Posterior vena cava (tissue), 2 donors: ENCODE measurements at places on chromosomes 16 and 17.

GRCh38 chr16:74438492-74438979, 17.3 kb upstream of the CLEC18B start:
- no peak for DNase-seq

GRCh38 chr16:78005881-78006280, 16.5 kb upstream of the CLEC3A start:
- DNase-seq = no peak

GRCh38 chr16:75238132-75238852, 13.1 kb downstream of the BCAR1 start:
- peak; percentile 91 for DNase-seq

- DNase-seq = no peak
These were observed 28.6 kb downstream of the MYLK3 start for GRCh38 chr16:46719528-46719927.

GRCh38 chr16:19068237-19068815, 912 bp downstream of the COQ7 start:
- DNase-seq = no peak

GRCh38 chr17:17073581-17074403, 31.5 kb downstream of the MPRIP start:
- DNase-seq = peak; percentile 85

GRCh38 chr17:58325289-58325726, 3.3 kb downstream of the TSPOAP1 start:
- peak; percentile 83 for DNase-seq

GRCh38 chr16:76035689-76036088, 241.5 kb upstream of the CNTNAP4 start:
- DNase-seq = no peak

DNA sequence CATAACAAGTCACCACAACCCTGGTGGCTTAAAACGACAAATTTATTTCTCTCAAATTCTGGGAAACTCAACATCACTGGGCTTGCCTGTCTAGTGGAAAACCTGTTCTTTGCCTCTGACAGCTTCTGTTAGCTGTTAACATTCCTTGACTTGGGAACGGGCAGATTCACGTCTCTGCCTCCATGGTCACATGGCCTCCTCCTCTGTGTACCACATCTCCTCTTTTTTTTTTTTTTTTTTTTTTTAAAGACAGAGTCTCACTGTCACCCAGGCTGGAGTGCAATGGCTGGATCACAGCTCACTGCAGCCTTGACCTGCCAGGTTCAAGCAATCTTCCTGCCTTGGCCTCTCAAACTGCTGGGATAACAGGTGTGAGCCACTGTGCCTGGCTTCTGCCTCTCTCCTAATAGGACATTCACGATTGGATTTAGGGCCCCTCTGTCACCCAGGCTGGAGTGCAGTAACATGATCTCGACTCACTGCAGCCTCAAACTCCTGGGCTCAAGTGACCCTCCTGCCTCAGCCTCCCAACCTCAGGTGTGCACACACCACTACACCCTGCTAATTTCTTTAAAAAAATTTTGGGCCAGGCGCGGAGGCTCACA, 11.7 kb upstream of the LLGL1 start:
- no peak for DNase-seq

DNA sequence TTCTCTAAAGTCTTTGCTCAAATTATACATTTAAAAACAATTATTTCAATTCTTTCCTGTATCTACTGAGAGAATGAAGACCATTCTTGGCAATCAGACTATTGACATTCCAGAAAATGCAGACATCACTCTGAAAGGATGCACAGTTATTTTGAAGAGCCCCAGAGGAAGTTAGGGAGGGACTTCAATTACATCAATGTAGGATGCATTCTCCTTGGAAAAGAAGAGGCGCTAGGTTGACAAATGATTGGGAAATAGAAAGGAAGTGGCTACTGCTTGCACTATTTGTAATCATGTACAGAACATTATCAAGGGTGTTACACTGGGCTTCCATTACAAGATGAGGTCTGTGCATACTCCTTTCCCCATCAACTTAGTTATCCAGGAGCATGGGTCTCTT, 74.3 kb downstream of the SSH2 start:
- no peak for DNase-seq

GRCh38 chr17:73359987-73360410, 48.2 kb upstream of the CDC42EP4 start:
- DNase-seq = no peak

DNA sequence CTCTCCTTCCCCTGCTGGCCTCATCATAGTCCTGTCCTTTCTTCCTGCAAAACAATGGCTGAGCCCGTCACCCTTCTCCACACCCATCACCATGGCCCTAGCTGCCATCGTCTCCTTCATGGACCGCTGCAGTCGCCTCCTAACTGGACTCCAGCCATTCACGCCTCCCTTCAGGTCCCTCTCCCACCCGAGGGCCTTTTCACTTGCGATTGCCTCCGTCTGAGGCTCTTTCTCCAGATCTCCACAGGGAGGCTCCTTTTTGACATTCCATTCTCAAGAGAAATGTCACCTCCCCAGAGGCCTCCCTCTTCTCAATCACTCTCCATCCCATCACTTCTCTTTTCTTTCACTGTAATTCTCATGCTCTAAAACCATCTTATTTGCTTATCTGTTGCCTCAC, 23.5 kb downstream of the GSG1L start:
- peak; percentile 16 for DNase-seq

GRCh38 chr16:4351880-4352279, 759 bp upstream of the PAM16 start:
- DNase-seq = no peak

GRCh38 chr17:46917516-46917915, 5.4 kb upstream of the GOSR2 start:
- no peak for DNase-seq

DNA sequence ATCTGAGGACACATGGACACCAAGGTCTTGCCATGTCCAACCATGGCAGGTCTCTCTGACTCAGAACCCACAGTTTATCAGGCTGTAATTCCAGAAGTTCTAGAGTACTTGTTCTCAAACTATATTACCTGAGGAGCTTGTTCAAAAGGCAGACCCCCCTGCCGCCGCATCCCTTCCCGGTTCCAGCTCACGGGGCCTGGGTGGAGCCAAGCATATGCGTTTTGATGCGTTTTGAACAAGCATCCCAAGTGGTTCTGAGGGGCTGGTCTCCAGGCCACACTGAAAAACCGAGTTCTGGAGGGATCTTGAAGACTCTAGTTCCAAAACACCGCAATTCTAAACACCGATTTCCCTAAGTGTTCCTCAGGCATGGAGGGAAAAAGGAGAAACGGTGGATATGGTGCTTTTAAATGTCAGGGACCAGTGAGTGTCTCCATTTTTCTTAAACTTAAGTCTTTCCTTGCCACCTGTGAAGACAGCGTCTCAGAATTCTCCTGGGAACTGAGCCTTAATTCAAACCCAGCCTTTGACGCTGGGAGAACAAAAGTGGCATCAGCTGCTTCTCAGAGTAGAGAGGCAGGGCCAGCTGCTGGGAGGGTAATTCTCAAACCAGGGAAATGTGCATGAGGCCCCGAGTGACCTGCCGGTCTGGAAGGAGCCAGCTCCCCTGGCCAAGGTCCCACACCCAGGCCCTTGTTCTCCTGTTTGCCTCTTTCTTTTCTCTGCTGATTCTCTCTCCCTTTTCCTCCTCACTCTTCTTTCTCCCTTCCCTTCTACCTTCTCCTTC, 84.4 kb upstream of the PLCG2 start:
- no peak for DNase-seq

DNA sequence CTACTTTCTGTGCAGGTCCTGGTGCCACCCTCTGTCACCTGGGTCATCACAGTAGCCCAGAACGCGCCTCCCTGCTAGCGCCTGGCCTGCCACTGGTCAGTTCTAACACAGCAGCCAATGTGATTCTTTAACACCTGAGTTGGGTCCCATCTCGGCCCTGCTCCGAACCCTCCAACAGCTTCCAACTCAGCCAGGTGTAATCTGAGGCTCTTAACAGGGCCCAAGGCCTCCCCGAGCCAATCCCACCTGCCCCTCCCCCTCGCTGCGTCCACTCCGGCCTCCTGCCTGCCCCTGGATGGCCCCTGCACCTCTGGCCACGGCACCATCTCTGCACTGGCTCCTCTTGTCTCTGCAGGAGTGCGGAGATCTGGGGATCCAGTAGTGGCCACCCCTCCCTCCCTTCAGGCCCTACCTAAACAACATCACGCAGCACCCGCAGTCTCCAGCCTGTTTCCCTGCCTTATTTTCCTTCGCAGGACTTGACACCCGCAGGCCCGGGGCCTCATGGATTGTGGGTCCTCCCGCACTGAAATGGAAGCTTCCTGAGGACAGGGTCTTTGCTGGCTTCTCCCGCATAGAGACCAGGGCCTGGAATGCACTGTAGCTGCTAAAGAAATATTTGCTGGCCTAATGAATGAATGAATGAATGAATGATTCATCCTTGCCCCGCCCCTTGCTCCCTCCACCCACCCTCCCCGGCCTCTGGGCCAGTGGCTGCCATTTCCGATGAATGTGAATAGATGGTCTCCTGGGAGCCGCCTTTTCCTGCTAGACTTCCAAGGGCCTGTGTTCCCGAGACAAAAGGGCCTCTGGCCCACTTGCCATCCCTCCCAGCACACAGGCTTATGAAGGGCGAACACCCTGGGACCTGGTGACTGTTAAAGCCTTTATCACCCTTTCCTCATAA, 174.8 kb upstream of the FOXF1 start:
- peak; percentile 59 for DNase-seq

- DNase-seq = no peak
These were observed 30.9 kb upstream of the FOXF1 start for GRCh38 chr16:86479419-86479818.

- no peak for DNase-seq
These were observed 4.5 kb downstream of the NUDT16L1 start for GRCh38 chr16:4697848-4698291.

GRCh38 chr16:55392701-55393100, 68.7 kb downstream of the IRX6 start:
- no peak for DNase-seq
